ENCODE measurements at places on chromosomes 7 and 10. TPM values are rescaled to one million over a fixed set of nuclear protein-coding genes. Genes with fewer than 3 reads are reported as not detected.

The CDHR3 gene
- polyA plus RNA-seq = 1.2 TPM

DNA sequence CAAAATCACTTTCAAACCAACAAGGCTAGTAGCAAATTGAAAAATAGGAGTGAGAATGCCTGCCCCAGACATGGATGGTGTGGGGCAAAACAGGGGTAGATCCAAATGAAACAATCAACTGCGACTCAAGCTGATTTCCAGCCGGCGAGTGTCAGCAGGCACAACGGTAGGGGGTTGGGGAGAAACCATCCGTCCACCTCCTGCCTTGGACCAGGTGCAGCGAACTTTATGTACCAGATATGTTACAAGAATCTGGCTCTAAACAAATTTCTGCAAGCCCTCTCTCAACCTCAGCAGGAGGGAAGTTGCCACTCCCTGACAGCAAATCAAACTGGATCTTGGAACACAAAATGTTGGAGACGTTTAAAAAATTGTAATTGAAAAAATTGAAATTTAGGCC lies 45.2 kb downstream of the PYROXD2 start:
- no peak for DNase-seq

DNA sequence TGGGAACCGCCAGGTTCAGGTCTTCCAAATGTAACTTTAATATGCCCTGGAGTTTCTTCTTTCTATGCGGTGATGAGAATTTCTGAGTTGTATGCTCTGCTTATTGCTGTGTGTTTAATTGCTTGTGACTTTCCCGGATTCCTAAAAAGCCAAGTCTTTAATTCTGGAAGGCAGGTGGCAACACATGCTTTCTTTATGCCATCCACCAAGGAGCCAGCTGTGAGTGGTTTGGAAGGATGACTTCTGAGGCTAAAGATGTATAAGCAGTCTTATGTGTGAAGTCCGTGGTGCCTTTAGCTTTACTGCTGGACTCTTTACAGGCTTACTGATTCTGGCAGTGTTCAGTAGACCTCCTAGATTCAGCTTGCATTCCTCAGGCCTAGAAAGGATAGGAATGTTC lies 3.1 kb downstream of the SDK1 start:
- no peak for DNase-seq

DNA sequence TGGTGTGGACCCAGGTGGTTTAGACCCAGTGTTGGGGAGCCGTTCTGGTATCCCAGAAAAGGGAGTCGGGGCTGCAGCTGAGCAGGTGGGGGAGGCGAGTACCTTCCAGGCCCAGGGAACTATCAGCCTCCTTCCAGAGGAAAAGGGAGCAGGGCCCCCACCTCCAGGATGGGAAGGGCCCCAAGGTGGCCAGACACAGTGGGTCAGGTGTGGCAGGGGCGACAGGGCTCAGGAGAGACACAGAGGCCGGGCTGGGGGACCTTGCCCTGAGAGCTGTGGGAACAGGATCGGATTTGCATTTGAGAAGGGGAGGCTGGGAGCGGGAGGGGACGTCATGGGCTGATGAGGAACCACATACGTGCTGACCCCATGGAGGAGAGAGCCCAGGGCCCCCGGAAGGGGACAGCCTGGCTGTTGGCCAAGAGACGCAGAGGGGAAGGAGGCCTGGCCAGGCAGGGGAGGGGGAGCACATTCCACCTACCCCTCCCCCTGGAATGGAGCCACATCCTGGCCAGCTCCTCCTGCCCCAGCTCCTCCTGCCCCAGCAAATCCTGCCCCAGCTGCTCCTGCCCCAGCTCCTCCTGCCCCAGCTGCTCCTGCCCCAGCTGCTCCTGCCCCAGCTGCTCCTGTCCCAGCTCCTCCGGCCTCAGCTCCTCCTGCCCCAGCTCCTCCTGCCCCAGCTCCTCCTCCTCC lies 9.7 kb upstream of the TTYH3 start:
- DNase-seq = no peak

DNA sequence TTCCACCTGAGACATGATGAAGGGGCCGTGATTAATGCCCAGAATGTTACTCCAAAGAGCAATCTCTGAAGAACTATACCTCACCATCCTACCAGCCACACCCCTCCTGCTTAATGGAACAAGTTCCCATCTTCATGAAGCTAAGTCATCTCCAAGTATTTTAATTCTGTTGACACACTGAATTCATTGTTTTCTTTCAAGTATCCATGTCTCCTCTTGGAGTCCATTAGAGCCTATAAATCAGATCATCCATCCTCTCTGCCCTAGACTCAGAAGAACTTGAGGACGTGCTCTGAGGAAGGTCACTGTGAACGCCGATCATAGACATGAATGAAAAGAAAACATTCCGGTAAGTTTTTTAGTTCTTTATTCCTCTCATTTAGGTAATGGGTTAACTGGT lies 126.8 kb downstream of the RSU1 start:
- no peak for DNase-seq

- DNase-seq = no peak
These were observed 1512.8 kb upstream of the LRRTM3 start for GRCh38 chr10:65413001-65413400.

The KLF14 gene
- 0.01 TPM for polyA plus RNA-seq

The TUBB8 gene
- 0.10 TPM for polyA plus RNA-seq

The SPDYE11 gene
- not detected for polyA plus RNA-seq

The FAM237B gene
- not detected for polyA plus RNA-seq

The MLXIPL gene
- 0.05 TPM for polyA plus RNA-seq

GRCh38 chr10:8640878-8641277 lies 586.4 kb downstream of the GATA3 start:
- no peak for DNase-seq

GRCh38 chr10:54402576-54402975 lies 398.5 kb downstream of the PCDH15 start:
- DNase-seq = no peak

Measured in keratinocyte (primary cell).